ENCODE measurements at places on chromosomes 13 and 19.

DNA sequence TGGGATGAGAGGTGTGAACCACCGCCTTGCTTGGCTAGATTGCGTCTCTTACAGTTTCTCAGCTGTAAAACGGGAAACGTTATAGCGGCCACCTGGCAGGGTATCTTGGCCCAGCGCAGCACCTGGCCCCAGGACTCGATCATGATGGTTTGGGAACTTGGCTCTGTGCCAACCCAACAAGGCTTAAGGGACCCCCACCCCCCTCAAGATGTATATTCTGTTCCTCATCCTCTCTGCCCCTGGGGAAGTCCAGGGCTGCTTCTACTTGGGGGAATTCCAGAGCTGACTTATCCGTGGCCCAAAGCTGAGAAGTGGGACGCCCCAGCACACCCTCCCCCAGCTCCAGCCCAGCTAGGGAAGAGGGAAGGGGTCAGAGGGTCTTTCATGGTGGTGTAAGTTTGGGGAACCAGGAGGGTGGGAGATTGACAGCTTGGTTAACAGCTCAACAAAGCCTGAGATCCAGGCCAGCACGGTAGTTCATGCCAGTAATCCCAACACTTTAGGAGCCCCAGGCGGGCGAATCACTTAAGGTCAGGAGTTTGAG, 695 bp downstream of the ICAM1 start:
- no peak for DNase-seq

- no peak for DNase-seq
Observed at GRCh38 chr19:46860846-46861690, at the start of gene ARHGAP35. Gene ARHGAP35 (plus strand): TSS chr19:46860997. CDS start chr19:46918676, 57,679 bp downstream.

DNA sequence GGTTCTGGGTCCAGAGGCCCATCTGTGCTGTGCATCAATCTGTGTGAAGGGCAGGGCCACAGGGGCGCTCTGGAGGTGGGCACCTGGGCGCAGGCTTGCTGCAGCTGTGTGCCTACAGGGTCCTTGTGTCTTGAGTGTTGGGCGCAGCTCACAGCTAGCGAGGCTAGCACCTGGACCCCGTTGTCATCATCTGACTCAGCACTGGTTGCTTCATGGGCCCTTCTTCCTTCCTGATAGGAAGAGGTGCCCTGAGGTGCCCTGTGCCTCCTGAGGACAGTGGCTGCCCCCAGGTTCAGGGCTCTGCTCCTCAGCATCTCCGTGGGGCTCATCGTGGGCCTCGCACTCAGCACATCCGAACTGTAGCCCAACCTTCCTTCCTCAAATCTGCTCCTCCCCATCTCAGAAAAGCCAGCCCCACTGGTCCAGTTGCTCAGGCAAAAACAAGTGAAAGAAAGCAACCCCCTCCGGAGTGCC, 54.8 kb downstream of the GATAD2A start:
- DNase-seq: no peak

GRCh38 chr19:14686411-14686810, 3.4 kb upstream of the ZNF333 start:
- no peak for DNase-seq

GRCh38 chr19:2032296-2032941, 16.9 kb upstream of the BTBD2 start:
- peak; percentile 42 for DNase-seq
